ENCODE measurements at places on chromosomes 1 and 21.

DNA sequence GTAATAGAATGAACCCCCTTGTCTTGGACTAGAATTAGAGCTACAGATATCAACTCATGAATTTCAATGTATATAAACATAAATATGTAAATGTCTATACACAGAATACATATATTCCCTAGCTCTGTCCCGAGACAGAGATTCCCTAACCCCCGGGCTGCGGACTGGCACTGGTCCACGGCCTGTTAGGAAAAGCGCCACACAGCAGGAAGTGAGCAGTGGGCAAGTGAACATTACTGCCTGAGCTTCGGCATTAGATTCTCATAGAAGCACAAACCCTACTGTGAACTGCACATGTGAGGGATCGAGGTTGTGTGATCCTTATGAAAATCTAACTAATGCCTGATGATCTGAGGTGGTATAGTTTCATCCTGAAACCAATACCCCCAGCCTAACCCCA lies 51.2 kb downstream of the PIK3R3 start:
- no peak for DNase-seq

- DNase-seq, result no peak
Observed at GRCh38 chr21:36461918-36462486, 17.9 kb downstream of the CLDN14 start.

- no peak for DNase-seq
Observed at GRCh38 chr1:10380594-10381275, 18.1 kb upstream of the PGD start.

DNA sequence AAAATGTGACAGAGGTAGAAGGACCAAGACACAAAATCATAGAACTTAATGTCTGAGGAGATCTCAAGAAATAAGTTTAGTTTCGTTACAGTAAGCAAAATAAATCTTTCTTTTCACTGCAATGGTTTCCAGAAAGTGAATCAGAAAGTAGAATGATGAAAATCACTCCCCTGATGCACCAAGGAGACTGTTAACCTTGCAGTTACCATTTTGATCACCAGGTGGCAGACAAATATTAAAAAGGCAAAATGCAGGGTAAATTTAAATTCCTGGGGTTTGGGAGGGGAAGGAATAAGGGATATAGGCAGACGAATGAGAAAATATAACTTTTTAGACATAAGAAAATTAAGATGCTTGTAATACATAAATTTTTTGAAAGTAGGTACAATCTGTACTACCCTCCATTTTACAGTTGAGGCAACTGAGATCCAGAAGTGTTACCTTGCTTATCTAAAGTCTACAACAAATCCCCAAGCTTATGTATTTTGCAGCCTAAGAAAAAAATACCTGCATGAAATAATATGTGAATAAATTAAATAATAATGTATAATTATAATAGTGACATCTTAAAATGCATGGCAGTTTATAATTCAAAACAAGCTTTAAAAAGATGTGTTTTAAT lies 253.2 kb downstream of the CRB1 start:
- DNase-seq, result peak; percentile 67

DNA sequence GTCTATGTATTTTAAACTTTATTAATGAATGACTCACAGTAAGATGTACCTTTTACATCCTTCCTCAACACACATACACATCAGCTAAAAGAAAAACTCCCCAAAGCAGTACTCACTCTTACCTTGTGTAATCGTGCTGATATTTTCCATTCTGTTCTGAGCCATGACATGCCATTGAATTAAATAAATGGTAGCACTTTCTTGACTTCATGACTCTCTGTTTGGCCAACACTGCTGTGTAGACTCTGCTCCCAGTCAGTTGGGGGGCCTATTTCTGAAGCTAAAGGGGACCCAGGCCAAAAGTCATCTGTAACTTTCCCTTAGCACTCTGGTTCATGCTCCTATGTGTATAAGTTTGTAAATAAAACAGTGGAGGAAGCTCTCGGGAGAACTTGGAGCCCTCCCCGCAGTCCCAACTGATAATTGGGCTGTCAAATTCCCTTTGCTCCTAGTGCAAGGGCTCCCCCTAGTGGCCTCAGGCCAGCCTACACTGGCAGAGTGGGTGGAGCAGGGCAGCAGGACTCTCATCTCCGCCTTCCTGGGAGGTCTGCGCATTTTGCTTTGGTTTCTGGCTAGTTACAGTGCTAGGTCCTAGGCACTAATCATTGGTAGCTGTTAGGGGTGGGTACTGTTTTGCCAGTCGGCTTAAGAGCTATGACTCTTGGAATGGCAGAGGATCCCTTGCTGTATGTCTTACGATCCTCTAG lies 1.7 kb upstream of the FYB2 start:
- DNase-seq, result peak; percentile 53

- no peak for DNase-seq
Observed at GRCh38 chr1:183487674-183488442, 15.6 kb downstream of the SMG7 start.

GRCh38 chr1:20730690-20731056 lies 1.8 kb downstream of the SH2D5 start:
- DNase-seq, result no peak

GRCh38 chr1:32063261-32063681 lies 9.5 kb upstream of the TMEM39B start:
- peak; percentile 43 for DNase-seq

DNA sequence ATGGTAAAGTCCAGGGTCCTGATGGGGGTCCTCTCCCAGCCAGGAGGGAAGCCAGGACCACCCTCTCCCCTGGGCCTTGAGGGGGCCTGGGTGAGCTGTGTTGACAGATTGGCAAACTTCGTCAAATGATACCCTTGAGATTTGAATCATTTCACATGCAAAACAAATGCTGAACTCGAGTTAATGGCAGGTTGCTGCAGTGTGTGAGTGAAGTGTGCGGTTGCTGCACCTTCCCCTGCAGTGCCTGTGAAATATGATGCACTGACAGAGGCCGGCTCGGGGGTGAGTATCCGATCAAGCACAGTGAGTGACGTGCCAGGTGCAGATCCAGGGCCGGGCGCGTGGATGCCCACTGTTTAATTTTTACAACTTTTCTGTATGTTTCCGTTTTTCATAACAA lies 5.7 kb upstream of the KRTAP12-1 start:
- DNase-seq, result no peak

GRCh38 chr1:91687452-91687851 lies 186.8 kb downstream of the CDC7 start:
- DNase-seq, result no peak

GRCh38 chr21:44375281-44375651 lies 21.8 kb downstream of the TRPM2 start:
- no peak for DNase-seq

- peak; percentile 30 for DNase-seq
Observed at GRCh38 chr1:225655509-225656258, 2.8 kb upstream of the ENAH start.

GRCh38 chr1:62508187-62508758 lies 71.4 kb downstream of the USP1 start:
- DNase-seq, result peak; percentile 61

DNA sequence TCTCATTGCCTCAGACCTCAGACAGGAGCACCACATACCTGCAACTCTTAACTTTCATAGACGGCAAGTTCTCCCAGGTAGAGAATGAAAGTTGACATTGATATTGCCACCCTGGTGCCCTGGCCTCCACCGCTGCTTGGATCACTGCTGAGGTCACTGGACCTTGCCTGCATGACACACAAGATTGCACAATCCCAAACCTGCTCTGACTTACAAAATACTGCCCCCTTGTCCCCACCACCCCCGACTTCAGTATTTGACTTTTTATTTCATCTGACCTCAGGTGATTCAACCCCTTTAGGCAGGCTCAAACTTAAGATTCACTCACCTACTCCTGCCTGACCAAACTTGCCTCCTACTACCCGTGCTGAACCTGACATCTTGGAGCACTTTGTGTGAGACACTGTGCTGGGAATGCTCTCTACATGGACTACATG lies 43.1 kb upstream of the S1PR1 start:
- peak; percentile 9 for DNase-seq

DNA sequence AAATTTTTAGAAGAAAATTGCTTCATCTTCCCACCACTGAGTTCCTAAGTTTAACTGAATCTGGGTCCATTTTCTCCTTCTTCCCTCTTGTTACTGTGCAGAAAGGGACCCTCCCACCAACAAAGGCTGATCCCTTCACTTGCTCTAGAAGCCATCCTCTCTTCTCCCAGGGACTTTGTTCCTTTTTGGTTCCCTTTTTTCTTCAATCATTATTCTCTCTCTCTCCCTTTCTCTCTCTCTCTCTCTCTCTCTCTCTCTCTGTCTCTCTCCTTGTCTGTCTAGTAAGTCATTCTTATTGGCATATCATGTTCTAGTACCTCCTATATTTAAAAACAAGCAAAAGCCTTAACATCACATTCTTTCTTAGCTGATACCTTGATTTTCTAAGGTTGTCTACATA lies 31.7 kb upstream of the GADD45A start:
- no peak for DNase-seq

- no peak for DNase-seq
Observed at GRCh38 chr1:68213843-68214242, 18.5 kb downstream of the WLS start.

DNA sequence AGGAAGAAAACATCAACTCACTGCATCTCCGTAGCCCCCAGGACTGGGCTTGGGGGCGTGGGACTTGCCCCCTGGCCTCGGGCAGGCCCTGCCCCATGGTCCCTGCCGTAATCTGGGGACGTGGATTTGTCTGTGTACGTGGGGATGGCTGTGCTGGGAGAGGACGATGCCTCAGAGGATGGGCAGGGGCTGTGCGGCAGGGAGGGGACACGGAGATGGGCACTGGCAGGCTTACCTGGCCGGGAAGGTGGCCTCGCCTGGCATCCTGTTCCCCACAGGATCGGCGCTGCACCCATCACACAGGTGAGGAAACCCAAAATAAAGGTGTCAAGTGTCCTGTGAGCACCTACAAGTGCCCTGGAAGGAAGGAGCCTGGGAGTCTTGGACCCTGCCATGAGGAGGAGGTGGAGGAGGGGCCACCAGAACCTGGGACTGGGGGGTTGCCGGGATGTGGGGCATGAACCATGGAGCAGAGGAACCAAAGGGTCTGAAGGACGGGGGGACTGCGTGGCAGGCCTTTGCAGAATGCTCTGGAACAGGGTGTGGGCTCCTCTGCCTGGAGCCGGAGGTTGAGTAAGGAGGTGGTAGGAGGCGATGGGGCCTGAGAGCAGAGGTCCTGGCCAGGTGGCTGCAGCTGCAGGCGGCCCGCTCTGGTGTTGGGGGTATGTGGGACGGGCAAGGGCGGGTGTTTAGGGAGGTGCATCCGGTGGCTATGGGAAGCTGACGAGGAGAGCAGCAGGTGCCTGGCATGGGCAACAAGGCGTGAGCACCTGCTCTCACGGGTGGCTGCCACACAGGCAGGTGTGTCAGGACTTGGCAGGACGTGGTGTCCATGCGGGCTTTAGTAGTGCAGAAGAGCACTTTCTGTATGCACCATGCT lies 27.8 kb upstream of the LRRC3 start:
- no peak for DNase-seq

GRCh38 chr1:24315391-24315790 lies 3.8 kb upstream of the GRHL3 start:
- DNase-seq, result no peak

GRCh38 chr1:18560692-18561091 lies 70.0 kb upstream of the PAX7 start:
- DNase-seq, result no peak

GRCh38 chr21:16070207-16070651 lies 340.4 kb downstream of the USP25 start:
- DNase-seq, result no peak

DNA sequence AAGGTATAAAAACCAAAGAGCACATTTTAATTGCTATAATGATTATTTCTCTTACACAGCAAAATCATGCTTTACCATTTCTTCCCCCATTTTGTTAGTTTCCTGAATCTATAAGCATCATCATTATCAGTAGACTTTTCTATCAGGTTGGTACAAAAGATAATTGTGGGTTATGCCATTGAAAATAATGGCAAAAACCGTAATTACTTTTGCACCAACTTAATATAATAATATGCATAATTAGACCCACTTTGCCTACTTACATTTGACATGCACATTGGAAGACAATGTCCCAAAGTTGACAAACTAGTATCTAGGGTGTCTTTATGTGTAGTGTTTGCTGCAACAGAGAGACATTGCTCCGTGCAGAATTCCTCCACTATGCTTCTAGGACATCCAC lies 594.2 kb downstream of the LMO4 start:
- DNase-seq, result no peak

GRCh38 chr1:116203920-116204319 lies 92.7 kb downstream of the MAB21L3 start:
- no peak for DNase-seq

DNA sequence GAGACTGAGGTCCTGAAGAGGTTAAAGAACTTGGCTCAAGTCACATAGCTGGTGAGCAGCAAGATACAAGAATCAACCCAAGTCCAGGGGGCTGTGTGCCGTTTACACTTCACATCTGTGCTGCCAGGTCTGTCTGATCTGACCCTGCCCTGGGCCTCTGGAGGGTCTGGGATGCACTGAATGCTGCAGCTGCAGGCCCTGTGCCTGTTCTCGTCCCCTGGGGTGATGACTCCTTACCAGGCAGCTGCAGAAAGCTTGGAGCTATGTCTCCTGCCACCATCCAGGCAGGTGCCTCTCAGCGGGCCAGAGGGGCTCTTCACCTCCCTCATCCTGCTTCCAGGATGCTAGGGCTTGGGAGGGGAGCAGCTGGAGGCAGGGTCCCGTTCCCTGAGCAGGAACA lies 63.5 kb downstream of the LRRN2 start:
- no peak for DNase-seq

GRCh38 chr1:109995536-109995935 lies 11.0 kb downstream of the AHCYL1 start:
- no peak for DNase-seq

DNA sequence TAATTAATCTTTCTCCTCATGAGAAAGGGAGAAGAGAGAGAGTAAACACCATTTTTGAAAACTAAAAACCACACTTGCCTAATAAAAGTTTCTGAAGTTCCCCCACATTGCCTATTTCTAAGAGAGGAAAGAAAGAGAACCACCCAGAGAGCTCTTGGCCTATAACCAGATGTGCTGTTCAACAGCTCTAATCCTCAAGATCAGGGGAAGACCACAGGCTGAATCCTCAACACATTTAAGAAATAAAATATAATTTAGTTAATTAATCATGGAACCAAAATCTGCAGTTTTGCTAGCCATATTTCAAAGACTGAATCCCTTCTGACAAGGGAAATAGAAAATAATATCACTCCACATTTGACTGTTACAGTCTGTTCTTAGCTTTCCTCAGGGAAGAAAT lies 11.9 kb downstream of the PRRX1 start:
- DNase-seq, result no peak

GRCh38 chr1:48016515-48016914 lies 19.3 kb upstream of the TRABD2B start:
- no peak for DNase-seq

GRCh38 chr1:153792631-153793041 lies 17.4 kb downstream of the SLC27A3 start:
- DNase-seq, result no peak

- DNase-seq, result peak; percentile 31
Observed at GRCh38 chr1:198638894-198639635, at the start of gene PTPRC. Gene PTPRC, plus strand, starts transcription at chr1:198639040. Its CDS starts 229 bp downstream, at chr1:198639269.

DNA sequence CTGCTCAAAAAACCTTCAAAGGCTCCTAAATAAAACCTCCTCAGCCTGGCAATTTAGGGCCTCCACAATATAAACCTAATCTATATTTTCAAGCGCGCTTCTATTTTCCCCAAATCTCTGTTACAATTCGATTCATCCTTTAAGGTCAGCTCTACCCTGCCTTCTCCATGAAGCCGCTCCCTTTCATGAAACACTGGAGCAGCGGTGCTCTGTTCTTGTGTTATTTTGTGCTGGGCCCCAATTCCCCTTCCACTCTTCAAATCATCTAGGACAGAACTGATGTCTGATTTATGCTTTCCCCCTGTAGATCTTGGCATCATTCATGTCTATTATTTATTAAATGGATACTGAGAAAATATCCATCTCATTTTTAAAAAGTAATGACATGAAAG lies 6.9 kb downstream of the ERRFI1 start:
- DNase-seq, result no peak

GRCh38 chr1:68481041-68481440 lies 15.8 kb downstream of the DEPDC1 start:
- no peak for DNase-seq

Measured in erythroblast (primary cell).